ENCODE measurements at places on chromosomes 6 and 20.
A peak's percentile ranks its signal among the peaks of the same experiment; 100 is the strongest.

GRCh38 chr20:45189861-45190260 lies 15.2 kb downstream of the PI3 start:
- no peak for DNase-seq

DNA sequence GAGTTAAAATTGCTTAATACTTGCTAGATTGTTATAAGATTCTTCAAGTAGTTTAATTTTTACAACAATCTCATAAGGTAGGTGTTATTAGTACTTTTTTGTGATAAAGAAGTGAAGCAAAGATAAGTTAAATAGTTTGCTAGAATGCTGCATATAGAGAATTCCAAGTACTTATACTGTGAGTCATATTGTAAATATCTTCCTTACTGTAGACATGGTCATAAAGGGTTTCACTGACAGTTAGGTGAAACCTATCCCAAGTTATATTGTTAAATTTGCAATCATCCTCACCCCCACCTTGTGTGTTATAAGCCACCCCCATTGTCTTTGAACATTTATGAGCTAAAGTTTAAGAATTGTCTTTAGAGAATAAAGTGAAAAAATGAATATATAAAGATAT lies 142.0 kb downstream of the FAM83B start:
- no peak for DNase-seq

- no peak for DNase-seq
These were observed 47.8 kb downstream of the SLC35D3 start for GRCh38 chr6:136969930-136970329.

DNA sequence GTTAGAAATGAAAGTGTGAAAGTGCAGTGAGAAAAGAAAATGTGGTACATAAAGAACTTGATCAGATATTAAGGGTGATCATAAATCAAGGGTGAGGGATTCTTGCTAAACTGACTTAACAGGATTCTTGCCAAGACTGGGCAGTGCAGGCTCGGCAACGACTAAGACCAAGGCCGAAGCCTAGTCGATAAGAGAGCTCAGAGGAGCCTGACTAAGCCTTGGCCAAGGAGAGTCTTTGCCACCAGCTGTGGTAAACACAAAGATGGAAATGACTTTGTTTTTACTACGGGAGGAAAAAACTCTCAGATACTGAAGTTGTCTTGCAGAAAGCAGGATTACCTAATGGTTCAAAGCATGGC lies 196.6 kb downstream of the LY86 start:
- no peak for DNase-seq

DNA sequence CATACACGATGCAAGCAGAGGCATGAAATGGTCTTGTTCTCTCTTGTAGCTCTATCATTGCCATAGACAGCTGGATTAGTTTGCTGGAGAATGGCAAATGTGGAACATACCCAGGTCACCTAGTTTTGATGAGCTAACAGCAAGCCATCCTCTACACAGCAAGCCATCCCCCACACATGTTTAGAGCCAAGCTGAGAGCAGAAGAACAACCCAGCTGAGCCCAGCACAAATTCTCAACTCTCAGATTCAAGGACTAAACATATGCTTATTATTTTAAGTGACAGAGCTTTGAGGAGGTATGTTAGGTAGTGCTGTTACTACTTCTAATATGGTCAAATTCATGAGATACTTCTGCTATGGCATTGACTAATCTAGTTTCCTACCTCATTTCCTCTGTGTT lies 230.3 kb downstream of the OTOR start:
- no peak for DNase-seq

DNA sequence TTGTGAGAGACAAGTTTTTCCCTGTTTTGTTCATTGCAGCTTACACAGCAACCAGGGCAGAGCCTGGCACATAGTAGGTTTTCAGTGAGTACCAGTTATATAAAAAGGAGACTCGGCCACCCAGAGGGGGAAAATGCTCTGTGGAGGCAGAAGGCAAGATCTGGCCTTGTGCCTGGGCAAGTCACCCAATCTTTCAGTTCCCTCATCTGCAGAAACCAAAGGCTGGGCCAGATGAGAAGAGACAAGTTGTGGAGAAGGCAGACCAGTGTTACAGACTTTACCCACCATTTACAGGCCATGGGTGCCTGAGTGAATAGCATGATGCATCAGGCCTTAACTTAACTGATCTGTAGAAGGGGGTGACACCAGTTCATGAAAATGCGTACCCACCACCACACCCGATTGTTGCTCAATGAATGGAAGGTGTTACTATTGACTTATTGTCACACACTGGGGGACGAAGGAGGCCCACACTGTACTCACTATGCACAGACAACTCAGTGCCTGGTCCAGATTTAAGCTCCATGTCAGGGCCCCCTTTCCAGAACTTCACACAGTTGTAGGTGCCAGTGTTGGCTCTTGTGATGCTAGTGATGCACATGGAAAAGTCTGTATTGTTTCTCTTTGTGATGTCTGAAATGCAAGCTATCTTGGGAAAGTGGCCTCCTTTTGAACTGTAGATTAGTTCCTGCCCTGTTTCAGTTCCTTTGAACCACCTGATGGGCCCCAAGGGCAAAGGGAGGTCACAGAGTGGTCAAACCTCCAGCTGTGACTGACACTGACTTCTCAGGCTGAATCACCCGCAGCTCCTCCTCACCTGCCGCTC lies 64.3 kb upstream of the SIRPG start:
- DNase-seq, result no peak

DNA sequence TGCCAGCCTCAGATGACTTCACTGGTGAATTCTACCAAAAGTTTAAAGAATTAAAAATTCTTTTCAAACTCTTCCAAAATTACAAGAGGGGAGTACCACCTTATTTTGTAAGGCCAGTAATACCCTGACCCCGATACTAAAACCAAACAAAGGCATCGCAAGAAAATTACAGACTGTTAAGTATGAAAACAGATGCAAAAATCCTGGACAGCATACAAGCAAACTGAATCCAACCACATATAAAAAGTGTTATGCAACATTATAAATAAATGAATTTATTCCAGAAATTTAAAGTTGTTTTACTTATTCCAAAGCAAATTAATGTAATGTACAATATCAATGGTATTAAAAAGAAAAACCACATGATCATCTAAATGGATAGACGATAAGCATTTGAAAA lies 873.6 kb upstream of the GJE1 start:
- DNase-seq, result no peak

DNA sequence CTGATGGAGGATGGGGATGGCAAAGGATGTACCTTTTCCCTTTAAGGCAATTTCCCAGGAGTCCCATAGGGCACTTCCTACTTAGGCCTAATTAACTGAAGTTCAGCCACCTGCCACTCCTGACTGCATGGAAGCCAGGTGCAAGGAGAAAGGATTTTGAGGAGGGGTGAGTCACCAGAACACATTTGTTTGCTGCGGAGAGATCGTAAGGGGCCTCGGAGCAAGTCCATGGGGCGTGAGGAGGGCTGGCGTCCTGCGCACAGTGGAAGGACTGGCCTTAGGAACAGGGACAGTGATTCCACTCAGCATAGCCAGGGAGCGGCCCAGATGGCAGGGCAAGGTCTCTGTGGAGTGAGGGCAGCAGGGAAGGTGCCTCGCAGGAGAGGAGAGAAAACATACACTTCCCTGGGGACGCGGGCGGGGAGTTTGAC lies 11.8 kb upstream of the MAP1LC3A start:
- peak; percentile 76 for DNase-seq

GRCh38 chr6:146855889-146856288 lies 257.1 kb downstream of the ADGB start:
- DNase-seq, result no peak

GRCh38 chr20:3777716-3778629 lies 3.3 kb downstream of the SPEF1 start:
- peak; percentile 66 for DNase-seq

GRCh38 chr20:38298768-38299288 lies 5.1 kb upstream of the BPI start:
- no peak for DNase-seq

DNA sequence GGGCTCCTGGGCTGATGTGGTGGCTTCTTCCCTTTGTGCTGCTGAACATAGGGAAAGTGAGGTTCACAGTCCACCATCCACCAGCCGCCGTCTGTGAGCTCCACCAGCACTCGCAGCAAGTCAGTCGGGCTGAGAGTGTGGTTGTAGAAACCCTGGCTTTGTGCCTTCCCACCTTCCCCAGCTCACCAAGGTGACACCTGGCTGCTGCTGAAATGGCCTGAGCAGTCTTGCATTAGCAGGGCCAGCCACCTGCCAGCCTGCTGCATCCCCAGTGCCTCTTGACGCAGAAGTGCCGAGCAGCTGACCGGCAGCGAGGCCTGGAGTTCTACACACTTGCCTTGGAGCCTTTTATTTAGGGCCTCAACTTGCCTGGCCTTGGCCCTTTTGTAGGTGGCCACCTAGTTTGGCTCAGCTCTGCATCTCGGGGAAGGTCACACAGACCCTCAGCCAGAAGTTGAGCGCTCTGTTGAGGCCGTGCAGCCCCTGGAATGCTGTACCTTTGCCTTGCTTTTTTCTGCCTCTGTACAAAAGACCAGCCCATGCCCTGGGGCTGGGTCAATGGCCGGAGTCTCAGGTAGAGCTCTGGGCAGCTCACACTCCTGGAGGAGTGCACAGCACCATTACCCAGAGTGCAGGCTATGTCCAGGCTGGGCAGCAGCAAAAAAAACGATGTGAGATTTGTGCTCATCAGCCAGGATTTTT lies 76.5 kb downstream of the PTPN1 start:
- DNase-seq, result no peak

DNA sequence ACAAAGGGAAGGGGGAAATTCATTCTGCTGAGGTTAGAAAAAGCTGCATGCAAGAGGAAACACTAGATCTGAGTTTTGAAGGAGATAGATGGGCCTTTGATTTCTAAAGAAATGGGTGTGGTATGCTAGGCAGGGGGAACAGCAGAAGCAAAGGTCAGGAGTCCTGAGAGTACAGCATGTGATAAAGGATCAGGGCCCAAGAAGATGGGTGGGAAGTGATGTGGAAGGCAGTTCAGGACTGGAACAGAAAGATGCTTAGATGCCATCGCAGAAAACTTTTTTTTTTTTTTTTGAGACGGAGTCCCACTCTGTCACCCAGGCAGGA lies 126.2 kb downstream of the ALDH8A1 start:
- no peak for DNase-seq

DNA sequence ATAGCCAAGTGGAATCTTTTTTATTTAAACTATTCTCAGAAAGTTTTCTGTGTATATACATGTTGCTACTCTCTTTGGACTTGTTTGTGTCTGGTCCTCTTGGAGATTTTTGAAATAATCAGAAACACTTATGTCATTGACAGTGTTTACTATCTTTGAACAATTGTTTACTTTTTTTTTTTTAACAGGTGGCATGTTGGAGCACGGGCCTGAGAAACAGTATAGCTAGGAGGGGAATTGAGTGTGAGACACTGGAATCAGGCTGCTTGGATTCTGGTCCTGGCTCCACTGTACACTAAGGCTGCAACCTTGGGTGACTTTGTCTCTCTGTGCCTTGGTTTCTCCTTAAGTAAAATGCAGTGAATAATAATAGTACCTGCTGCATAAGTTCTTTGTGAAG lies 279.6 kb downstream of the PRL start:
- no peak for DNase-seq

GRCh38 chr20:62707276-62707920 lies 1.2 kb upstream of the NTSR1 start:
- no peak for DNase-seq

GRCh38 chr20:49999329-49999728 lies 16.5 kb downstream of the SNAI1 start:
- no peak for DNase-seq

GRCh38 chr20:33076662-33077372 lies 2.6 kb upstream of the BPIFB4 start:
- DNase-seq, result no peak

DNA sequence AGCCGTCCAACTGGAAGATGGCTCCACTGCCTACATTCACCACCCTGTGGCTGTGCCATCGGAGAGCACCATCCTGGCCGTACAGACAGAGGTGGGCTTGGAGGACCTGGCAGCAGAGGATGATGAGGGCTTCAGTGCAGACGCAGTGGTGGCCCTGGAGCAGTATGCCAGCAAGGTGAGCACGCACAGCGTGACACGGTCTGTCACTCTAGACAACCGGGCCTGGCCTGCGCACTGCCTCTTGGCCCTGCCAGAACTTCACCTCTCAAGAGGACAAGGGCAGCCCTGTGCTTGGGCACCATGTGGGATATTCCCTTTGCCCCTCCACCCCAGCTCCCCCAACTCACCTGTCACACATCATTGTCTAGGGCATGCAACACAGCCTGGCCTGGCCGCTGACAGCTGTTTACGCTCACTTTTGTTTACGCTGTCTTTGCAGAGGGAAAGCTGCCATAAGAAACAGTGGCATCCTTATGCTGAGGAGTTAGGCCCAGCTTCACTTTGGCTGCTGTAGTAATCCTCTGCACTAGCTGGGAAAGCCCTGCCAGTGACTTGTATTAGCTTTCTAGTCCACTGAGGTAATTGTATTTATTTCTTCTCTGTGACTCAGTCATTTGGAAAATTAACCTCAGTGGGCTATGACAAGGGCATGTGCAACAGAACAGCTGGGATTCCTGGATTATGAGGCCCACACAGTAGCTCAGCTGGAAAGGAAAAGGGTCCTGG lies 9.8 kb upstream of the DEF6 start:
- no peak for DNase-seq

DNA sequence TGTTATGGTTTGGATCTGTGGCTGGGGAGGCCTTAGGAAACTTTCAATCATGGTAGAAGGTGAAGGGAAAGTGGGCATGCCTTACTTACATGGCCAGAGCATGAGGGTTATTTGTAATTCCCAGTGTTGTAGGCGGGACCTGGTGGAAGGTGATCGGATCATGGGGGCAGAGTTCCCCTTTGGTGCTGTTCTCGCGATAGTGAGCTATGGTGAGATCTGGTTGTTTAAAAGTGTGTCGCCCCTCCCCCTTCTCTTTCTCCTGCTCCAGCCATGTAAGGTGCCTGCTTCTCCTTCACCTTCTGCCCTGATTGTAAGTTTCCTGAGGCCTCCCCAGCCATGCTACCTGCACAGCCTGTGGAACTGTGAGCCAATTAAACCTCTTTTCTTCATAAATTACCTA lies 145.8 kb downstream of the TFAP2C start:
- no peak for DNase-seq

GRCh38 chr20:24653306-24653705 lies 183.9 kb downstream of the SYNDIG1 start:
- no peak for DNase-seq

DNA sequence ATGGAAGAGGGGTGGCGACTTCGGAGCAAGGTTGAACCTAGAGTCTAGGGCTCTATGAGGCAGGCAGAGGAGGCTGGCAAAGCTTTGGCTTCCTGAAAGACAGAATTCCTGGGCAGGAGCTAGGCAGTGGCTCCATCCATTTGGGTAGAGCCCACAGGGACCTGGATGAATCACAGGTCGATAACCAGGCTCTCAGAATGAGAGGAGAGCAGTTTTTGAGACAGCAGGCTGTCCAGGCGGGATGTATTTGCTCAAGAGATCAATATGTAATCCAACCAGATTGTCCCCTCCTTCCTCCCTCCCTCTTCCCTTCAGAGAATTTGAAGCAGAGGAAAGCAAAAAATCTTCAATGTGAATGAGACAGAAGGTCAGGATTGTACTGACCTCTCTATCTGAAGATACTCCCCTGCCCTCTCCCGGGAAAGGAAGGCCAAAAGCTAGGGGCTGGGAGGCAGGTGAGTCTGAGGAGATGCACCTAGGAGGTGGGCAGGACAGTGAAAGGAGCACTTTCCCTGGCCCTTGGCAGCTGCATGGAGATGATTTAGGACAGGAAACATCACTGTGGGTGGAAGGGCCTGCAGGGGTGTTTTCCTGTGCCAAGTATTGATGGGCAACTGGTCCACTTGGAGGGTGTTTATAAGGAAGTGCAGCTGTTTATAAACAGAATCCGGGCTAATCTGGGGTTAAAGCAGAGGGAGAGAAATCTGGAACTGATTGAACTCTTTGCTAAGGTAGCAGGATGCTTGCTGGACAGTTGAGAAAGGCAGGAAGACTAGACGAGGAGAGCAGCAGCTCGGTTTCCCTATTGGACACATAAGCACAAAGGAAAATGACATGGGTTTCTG lies 212.4 kb upstream of the LRFN2 start:
- DNase-seq, result no peak
